ENCODE measurements at places on chromosomes 3 and 15.

DNA sequence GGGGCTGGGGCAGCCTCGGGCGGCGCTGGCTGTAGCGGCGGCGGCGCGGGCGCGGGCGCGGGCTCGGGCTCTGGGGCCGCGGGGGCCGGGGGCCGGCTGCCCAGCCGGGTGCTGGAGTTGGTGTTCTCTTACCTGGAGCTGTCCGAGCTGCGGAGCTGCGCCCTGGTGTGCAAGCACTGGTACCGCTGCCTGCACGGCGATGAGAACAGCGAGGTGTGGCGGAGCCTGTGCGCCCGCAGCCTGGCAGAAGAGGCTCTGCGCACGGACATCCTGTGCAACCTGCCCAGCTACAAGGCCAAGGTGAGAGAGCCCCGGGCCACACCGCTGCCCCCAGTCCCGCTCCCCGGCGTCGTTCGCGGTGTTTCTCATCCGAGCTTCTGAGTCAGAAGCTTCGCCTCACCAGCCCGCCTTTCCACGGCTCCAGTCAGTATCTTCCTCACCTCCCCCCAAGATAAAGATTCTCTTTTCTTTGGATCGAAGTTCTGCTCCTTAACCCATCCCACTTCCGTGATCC, 600 bp downstream of the FBXO45 start:
- DNase-seq: peak; percentile 47

DNA sequence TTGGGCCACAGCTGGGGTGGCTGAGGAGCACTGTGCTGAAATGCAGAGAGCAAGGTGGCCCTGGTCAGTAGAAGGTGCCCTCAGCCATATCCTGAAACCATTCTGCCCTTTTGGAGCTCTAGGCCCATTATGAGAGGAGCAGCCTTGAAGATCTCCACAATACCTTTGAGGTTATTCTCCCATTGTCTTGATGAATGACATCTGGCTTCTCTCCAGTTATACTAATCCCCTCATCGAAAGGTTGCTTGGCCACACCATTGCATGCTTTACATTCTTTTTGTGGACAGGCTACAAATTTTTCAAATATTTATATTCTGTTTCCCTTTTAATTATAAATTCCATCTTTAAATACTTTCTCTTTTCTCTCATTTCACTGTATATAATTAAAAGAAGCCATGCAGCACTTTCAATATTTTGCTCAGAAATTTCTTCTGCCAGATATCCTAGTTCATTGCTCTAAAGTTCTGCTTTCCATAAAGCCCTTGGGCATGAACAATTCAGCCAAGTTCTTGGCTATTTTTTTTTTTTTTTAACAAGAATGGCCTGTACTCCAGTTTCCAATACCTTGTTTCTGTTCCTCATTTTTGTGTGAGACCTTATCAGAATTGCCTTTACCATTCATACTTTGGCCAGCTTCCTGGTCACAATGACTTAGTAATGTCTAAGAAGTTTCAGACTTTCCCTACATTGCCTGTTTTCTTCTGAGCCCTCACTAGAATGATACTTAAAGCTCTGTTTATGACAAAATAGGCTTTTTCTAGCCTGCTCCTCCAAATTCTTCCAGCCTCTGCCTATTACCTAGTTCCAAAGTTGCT, 138.9 kb upstream of the SGO1 start:
- DNase-seq: no peak

DNA sequence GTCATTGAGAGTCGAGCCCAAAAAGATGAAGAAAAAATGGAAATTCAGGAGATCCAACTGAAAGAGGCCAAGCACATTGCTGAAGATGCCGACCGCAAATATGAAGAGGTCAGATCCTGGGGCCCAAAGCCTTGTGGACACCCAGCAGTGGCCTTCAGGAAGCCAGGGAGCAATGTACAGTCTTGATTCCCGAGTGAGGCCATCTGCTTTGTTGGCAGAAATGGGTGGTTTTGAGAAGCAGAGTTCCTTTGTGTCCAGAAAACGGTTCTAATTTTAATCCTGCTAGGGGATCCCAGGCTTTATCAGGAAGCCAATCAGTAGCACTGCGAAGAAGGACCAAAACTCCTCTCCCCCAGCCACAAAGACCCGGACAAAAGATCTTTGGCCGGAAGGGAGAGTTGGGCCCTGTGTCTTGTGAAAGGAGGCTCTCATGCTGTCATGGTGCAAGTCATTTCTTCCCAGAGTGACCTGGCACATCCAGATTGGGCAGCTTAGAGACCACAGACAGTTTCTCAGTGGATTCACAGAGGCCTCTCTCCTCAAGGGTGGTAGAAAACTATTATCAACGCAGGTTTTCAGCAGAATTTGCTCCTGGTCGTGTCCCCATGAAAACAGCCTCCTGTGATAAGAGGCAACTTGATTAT, 17.1 kb downstream of the TPM1 start:
- DNase-seq: no peak

DNA sequence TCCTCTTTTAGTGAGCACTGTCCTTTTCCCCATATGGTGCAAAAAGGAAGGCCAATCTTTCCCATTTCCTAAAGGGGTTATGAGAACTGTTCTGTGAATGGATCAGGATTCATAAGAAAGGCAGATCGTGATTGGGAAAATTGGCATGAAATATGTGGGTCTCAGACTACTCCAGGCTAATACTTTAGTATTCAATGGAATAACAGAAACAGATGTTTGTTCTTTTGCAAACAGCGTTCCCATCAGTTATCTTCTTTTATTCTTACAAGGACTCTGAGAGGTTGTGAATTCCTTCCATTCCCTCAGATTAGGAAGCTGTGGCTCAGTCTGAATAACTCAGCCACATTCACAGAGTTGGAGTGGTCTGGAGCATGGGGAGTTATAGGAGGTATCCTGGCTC, 51.3 kb upstream of the MTMR10 start:
- no peak for DNase-seq

GRCh38 chr3:4680871-4681300, 187.7 kb downstream of the ITPR1 start:
- no peak for DNase-seq

GRCh38 chr15:71743861-71744382, 66.4 kb upstream of the NR2E3 start:
- peak; percentile 58 for DNase-seq

GRCh38 chr15:70266412-70267121, 168.8 kb upstream of the TLE3 start:
- DNase-seq: no peak

- no peak for DNase-seq
Measured at GRCh38 chr15:80615783-80616391, 79.2 kb upstream of the ABHD17C start.

DNA sequence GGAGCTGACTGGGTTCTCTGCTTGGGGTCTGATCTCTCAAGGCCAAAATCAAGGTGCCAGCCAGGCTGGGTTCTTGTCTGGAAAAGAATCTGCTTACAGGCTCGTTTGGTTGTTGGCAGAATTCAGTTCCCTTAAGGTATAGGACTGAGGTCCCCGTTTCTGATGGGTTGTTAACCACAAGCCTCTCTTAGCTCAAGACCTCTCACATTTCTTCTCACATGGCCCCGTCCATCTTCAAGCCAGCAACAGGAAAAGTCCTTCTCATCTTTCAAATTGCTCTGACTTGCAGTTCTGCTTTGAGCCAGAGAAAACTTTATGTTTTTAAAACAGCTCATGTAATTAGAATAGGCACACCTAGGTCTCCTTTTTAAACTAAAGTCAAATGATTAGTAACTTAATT, 20.4 kb downstream of the UACA start:
- DNase-seq: no peak

DNA sequence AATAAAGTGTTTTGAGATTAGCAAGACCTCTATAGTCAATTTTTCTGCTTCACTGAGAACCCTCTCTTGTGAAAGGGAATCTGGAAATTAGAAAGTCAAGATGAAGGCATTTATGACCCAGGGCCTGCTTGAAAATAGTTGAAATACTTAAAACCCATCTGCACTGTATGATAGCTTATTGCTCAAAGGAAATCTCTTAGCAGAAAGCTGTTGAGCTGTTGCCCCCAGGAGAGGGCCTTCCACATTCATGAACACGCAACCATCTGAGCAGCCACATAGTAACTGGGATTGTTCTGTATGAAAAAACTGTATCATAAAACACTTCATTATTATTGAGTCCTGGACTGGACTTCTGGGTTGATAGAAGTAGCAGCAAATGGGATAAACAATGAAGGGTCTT, 106.4 kb upstream of the PTX3 start:
- DNase-seq: no peak

DNA sequence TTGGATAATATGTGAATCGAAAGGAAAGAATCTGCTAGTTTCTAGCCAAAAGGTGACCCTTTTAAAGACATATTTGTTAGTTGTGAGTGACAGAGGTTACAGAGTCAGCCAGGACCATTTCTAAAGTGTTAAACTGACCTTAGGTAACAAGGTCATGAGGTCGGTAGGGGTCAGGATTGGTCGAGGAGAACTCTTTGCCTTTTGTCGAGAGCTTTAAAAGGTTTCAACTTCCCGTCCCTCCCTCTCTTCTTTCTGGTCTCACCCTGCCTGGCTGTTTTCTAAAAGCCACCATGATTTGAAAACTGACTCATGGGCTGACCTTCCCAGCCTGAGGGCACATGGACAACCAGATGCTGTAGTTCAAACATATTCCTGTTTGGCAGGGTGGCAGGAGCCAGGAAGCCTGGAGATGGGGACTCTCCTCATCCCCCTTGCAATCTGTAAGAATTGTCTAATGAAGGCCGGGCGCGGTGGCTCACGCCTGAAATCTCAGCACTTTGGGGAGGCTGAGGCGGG, 25.8 kb upstream of the PRTG start:
- DNase-seq: no peak
